ENCODE measurements at places on chromosomes 4 and X.

DNA sequence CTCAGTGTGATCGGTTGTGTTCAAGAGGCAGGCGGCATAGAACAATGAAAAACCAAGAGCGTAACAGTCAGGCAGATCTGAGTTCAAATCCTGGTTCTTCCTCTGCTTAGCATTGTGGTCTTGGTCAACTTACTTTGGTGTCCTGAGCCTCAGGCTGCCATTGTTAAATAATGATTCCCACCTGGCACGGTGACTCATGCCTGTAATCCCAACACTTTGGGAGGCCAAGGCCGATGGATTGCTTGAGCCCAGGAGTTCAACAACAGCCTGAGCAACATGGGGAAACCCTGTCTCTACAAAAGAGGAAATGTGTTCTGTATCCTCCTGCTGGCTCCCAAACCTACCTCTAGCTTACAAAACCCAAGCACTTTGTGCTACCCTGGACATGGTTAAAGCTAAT, 129.0 kb upstream of the STX18 start:
- no peak for DNase-seq

- DNase-seq = no peak
Observed at GRCh38 chr4:8326206-8326605, 56.7 kb downstream of the HTRA3 start.

GRCh38 chr4:3320361-3321023, 27.7 kb downstream of the RGS12 start:
- DNase-seq = no peak

DNA sequence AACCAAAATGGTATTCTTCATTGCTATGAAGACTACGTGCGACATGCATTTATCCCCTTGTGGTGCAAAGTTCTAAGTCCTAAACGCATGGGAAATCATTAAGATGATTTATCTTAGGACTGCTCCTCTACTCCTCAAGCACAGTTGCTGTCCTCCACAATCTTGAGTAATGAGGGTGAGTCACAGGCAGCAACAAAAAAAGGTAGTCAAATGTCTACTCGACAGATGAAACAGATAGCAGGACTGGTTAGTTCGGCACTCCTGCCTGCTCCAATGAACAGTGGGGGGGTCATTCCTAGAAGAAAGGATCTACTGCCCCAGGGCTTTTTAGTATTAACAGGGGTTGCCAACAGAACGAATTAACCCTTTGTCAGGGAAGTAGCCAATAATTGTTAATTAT, 233.7 kb upstream of the FGF13 start:
- DNase-seq = no peak

- no peak for DNase-seq
Observed at GRCh38 chr4:132982151-132982550, 166.9 kb upstream of the PCDH10 start.

DNA sequence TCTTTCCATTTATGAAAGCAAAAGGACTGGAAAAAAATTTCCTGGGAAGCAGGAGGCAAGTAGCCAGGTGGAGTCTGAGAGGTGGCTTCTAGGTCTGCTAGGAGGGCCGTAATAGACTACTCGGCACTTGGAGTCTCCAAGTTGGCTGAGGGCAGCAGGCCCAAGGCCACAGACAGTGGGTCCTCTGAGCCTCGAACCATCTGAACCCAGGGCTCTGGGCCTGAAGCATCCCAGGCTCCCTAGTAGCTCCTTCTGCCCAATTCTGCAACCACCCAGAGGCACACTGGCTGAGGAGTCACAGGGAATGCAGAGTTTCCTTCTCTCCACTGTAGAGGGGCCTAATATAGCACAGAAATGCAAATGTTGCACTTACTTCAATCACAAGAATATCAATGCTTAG, 19.8 kb downstream of the TKTL1 start:
- DNase-seq = no peak

DNA sequence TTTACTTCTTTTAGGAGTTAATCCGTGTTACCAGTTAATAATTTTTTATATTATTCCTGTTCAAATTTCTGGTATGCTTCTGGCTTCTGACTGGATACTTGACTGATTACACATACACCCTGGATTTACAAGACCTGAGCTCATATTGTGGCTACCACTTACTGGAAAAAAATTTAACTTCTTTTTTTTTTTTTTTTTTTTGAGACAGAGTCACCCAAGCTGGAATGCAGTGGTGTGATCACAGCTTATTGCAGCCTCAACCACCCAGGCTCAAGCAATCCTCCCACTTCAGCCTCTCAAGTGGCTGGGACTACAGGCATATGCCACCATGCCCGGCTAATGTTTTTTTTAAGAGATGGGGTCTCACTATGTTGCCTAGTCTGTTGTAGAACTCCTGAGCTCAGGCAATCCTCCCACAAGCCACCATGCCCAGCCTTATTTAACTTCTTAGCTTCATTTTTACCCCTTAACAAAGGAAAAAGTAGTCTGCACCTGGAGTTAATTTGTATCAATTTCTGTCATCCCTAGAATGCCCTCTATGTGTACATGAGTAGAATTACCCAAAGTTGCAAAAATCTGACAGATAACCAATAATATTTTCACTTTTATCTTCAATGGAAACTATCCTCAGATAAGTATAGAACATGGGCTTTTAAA, 50.3 kb downstream of the TMEM165 start:
- DNase-seq = no peak

GRCh38 chr4:84971319-84971932, 4.9 kb upstream of the WDFY3 start:
- no peak for DNase-seq

- DNase-seq = no peak
Observed at GRCh38 chr4:85127653-85128052, 161.2 kb upstream of the WDFY3 start.

GRCh38 chr4:129917651-129918050, 821.7 kb downstream of the C4orf33 start:
- no peak for DNase-seq

- DNase-seq = no peak
Observed at GRCh38 chr4:114208574-114209151, 229.2 kb upstream of the ARSJ start.

GRCh38 chr4:43990963-43991362, 457.6 kb downstream of the KCTD8 start:
- DNase-seq = no peak

- no peak for DNase-seq
Observed at GRCh38 chr4:189081826-189082225, 858.8 kb upstream of the FRG1 start.

Measured in stimulated activated CD8-positive, alpha-beta memory T cell treated with anti-CD3 and anti-CD28 coated beads, Interleukin-4, amount 100 ng/mL, for 4 hours (primary cell).